Amniotic stem cell (primary cell): ENCODE measurements at places on chromosomes 4 and X.

- no peak for DNase-seq
These were observed 121.5 kb downstream of the PPEF1 start for GRCh38 chrX:18828832-18829404.

DNA sequence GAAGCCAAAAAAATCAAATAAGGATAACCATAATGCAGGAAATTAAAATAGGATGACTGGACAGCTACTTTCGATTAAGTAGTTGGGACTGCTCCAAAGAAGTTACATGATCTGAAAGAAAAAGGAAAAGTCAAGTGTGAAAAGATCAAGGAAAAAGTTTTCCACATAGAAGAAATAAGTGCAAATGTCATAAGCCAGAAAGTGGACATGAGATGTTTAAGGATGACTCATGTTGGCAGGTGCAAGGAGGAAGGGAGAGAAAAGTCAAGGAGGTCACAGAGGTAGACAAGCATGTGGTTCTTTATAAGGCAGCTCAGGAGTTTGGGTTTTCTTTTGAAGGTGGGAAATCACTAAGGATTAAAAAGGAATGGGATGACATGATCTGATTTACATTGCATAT lies 89.8 kb upstream of the GPRIN3 start:
- no peak for DNase-seq

DNA sequence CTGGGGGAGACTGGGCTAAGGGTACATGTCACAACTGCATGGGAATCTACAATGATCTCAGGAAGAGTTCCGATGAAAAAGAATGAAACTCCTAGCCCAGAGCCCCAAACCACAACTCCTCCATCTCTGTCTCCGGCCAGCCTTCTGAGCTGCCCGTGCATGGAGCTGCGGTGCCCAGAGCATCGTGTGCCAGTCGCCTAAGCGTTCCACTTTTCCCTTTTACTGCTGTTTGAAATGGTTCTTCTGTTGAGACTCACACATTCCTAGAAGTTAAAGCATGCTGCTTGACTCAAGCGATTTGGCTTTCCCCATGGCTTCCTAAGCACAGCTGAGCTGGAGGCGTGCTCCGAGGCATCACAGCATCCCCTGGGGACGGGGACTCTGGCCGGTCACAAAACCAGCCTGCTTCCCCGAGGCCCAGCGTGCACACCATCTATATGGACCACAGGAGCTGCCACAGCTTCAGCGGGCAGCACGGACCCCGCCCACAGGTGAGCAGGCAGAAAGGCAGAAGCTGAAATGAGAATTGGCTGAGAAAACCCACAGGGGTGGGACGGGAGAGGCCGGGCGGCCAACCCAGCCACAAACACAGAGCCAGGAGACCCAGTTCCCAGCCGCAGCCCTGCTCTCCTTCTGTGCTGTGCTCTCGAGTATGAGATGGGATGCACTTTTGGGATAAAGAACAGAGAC lies 5.0 kb downstream of the CCNQ start:
- DNase-seq = no peak

- DNase-seq = peak; percentile 21
These were observed 21.7 kb downstream of the INPP4B start for GRCh38 chr4:142824368-142824767.

DNA sequence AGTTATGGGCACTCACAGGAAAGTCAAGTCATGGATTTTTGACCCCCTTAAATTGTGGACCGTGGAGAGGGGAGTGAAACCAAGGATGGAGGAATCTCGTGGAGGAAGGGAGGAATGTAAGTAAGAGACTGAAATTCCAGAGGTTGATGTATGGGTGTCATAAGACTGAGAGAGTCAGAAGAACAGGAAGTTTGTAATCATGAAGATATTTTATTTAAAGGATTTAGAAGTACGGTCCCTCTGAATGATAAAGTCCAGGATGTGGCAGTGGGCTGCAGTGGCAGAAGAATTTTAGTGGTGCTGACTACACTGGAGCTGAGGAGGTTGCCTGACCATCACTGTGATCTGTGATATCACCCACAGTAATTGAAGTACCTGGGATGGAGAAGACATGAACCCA lies 57.8 kb downstream of the DCLK2 start:
- DNase-seq = no peak

DNA sequence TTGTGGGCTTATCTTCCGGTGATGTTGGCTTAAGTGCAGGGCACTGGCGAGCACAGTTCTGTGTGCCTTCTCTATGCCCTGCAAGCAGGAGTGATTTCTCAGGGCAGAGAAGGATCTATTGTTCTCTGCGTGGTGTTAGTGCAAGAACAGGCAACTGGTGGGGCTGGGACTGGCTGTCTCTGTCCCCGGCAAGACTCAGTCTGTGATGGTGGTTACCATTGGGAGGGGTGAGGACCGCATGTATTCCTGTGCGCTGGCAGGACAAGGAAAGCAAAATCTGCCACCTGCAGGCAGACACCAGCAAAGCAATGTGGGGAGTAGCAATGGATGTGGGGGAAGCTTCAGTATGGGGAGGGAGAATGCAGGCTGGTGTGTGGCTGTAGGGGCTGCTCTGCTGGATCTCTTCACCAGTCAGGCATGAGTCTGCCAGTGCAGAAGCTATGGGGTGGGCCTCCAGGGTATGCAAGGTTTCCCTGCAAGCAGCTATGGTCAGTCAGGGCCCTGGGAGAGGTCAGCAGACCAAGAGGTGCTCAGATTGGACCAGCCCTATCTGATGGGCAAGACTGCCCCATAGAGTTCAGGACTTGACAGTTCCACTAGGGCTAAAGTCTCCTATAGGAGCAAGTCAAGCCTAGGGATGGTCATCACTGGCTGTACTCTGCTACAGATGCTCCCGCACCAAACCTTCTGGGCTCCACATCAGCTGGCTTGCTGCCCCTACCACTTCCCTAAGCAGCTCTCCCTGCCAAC lies 16.8 kb downstream of the PF4 start:
- no peak for DNase-seq

DNA sequence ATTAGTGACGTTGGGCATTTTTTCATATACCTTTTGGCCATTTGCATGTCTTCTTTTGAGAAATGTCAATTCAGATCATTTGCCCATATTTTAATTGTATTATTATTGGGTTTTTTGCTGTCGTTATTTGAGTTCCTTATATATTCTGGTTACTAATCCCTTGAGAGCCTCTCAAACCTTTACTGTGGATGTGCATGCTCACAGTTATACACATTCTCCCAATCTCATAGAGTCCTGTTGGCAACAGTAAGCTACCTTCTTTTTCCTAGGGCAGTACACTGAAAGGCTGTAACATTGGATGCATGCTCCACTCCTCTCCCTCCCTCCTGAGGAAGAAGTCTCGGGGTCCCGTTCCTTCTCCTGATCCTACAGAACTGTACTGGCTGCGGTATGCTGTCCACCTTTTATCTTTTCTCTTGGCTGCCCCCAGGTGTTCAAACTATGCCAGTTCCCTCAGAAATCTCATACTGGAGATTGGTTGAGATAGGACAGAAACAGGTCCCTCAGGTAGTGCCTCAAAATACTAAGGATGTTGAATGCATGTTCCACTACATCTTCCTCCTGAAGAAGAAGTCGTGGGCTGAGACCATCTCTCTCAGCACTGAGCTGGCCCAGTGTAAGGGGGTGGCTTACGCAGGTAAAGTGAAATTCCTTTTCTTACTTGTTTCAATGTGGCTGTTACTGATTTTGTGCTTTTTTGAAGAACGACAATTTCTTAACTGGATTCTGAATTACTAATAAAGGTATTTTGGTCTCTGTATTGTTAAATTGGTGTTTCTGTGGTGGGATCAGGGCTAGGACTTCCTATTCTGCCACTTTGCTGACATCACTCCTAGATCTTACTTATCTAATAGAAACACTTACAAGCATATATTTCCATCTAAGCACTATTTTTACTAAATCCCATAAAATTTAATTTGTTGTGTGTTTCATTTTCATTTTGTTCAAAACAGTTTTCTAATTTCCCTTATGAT lies 145.4 kb upstream of the HUWE1 start:
- no peak for DNase-seq

DNA sequence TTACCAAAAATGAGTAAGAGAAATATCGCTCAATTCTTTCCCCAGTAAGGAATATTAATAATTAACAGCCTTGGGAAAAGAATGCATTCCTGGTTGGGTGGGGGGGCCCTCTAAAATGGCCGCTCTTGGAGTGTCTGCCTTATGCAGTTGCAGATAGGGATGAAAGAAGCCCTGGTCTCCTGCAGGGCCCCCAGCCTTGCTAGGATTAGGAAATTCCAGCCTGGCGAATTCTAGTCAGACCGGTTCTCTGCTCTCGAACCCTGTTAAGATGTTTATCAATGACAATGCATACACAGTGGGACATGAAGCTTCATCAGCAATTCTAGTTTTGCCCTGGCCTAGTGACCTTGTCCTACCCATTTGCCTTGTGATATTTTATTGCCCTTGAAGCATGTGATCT lies 1047.7 kb upstream of the GRID2 start:
- DNase-seq = no peak

GRCh38 chr4:87688316-87688715 lies 38.2 kb downstream of the DMP1 start:
- DNase-seq = no peak

DNA sequence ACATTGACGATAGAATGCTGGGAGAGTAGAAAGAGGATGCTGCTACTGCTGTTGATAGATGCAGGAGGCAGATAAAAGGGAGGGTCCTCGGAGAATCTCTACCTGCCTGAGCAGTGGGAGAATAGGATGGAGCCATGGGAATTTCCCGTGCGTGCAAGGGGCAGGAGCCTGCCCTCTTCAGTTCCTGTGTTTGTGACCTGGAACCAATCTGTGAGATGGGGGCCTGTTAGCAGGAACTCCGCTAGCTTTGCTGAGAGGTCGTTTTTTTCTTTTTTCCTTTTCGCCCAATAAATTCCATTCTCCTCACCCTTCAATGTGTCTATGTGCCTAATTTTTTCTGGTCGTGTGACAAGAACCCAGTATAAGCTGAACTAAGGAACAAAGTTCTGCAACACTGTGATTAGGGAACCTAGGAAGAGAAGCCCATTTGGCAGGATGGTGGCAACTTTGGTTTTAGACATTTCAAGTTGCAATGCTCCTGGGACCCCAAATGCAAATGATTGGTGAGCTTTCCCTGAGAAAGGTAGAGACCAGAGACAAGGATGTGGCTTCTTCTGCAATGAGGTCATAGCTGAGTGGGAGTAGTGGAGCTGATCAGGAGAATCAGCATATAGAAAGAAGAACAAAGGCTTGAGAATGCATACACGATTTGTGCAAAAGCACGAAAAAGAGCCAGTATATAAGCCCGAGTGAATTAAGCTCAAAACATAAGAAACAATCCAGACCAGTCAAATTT lies 23.9 kb downstream of the SLC39A8 start:
- DNase-seq = no peak

DNA sequence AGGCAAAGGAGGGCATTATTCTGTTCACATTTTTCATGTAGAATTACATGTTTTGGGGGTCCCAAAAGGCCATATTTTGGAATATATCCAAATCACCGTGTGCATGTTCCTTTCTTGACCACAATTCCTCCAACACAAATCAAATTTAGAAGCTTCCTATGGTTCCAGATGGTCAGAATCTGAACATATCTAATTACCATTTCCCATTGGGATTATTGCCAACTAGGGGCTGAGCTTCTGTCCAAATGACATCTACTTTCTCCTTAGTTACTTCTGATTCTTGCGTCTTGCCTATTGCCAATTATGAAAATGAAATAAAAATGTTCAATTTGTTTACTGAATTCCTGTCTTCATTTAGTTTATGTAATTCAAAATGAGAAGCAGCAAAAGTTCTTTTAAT lies 163.7 kb downstream of the CPE start:
- no peak for DNase-seq

GRCh38 chrX:16712548-16713155 lies at the start of gene CTPS2:
Gene CTPS2, minus strand, starts transcription at chrX:16712669. Its CDS starts 9,767 bp downstream, at chrX:16702902.
- no peak for DNase-seq

DNA sequence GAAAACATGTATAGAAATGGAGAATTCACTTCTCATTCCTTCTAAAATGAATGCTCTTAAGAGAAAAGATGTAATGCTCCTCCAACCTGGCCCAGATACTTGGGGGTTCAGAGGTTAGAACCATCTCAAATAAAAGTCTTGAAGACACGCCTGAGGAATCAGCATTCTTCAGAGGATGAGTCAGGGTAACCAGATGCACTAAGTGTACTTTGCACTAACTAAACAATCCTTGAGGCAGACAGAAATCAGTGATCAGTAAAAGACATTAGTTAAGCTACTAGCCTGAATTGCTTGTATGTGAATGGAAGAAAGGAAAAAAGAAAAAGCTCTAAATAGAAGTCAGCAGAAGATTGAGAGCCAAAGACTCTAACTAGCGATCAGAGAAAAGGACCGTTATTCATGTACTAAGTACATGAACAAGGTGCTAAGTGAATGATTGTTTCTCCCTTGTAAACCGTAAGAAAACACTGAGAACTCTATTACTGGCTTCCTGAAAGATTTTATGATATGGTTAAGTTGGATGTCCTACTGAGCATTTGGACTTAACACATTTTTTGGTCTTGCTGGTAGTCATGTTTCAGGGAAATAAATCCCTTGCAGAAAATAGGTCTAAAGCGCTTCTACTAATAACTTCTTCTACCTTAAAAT lies 738.3 kb downstream of the STPG2 start:
- no peak for DNase-seq

- no peak for DNase-seq
These were observed 67.8 kb downstream of the NBDY start for GRCh38 chrX:56796641-56797395.

DNA sequence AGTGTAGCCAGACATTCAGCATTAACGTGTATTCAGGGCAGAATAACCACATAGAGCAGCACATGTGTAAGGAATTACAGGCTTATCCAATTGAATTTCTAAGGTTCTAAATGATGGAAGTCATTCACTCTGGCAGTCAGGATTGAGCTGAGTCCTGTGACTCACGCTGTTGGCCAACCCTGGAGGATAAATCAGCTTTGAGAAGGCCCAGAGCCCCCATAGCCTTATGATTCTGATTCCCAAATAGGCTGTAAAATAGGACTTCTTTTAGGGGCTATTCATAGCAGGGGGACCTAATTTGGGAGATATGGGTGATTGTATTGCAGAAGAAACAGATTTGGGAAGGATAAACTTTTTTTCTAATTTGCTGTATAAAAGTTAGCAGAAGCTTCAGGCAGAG lies 8.1 kb upstream of the HPF1 start:
- DNase-seq = no peak

DNA sequence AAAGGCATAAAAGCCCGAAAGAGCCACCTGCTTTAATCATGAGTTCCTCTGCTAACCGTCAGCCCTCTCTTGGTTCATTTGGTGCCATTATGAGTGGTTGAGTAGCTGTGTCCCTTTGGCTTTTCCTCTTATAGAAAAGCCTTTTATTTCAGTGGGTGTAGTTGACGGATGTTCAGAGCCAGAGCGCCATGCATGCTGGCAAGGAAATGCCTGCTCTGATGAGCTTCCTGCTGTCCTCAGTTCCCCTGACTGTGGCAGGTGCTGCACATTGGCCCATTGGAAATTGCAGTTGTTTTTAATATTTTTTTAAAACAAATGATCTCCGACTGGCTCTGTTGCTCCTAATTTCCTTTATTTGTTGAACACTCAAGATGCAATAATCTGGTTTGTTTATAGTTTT lies 77.3 kb upstream of the LIMCH1 start:
- no peak for DNase-seq

GRCh38 chr4:156201050-156201449 lies 247.4 kb upstream of the CTSO start:
- DNase-seq = no peak
